CD4-positive, alpha-beta T cell treated with Interleukin-1 beta for 1 hour (primary cell): ENCODE measurements at places on chromosomes 4 and X.
A peak's percentile ranks its signal among the peaks of the same experiment; 100 is the strongest.

- DNase-seq: no peak
Measured at GRCh38 chr4:153258750-153259149, 54.5 kb downstream of the TRIM2 start.

DNA sequence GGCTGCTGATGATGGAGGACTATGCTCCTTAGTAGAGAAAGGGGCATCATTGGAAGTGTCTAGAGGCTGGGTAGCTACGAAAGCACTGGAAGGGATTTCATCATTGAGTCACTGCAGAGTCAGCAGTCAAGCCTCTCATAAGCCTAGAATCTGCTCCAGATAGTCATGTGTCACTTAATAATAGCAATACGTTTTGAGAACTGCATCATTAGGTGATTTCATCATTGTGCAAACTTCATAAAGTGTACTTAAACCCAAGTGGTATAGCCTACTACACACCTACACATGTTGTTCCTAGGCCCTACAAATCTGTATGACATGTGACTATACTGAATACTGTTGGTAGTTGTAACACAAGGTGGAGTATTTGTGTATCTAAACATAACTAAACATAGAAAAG, 165.6 kb downstream of the PTTG2 start:
- no peak for DNase-seq

GRCh38 chr4:13544606-13545393, 492 bp upstream of the NKX3-2 start:
- DNase-seq: no peak

DNA sequence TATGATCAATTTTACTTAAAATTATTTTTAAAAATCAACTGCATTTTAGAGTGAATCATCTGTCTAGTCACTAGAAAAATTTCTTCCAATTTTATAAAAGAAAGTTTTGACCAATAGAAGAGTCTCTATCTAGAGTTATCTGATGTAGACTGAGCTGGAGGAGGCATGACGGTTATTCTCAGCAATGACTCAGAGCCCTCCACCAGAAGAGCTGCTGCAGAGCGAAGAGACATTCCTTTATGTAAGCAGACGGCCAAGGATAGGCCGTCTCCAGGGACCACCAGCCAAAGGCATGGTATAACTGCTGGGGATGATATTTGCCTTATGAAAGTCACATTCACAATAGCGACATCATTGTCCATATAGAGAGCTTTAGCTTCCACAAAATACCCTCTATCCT, 23.0 kb downstream of the LDB2 start:
- no peak for DNase-seq

- DNase-seq: no peak
Measured at GRCh38 chrX:101347859-101348451, 587 bp downstream of the TIMM8A start.

DNA sequence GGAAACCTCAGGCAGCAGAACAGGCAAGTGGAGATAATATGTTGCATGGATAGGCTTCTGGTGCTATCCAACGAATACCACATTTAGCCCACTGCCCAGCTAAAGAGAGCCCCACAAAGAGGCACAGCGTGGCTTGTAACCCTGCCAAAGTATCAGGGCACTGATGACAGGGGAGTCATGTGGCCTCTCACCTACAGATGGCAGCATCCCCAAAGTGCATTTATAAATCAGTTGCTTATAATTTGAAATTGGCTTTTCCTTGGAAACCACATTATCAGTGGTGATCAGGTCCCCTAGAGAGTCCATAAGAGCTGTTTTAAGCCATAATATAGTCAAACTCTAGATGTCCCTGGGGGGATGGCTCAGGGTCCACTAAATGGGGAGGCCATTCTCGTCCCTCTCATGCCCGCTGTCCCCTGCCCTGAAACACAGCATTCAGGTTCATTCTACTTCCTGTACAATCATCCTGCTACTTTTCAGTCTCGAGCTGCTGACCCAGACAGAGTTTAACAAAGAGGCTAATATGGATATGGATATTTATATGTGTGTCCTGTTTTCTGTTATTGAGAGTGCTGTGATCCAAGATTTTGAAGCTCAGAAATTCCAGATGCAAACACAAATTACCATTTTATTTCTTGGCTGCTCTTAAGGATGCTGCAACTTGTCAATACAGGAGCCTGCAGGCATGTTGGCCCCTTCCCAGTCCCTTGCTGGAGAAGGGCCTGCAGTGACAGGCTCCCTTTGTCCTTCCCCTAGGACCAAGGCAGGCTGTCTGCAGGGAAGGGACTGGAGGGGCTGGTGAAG, 28.5 kb downstream of the SRPX start:
- no peak for DNase-seq

DNA sequence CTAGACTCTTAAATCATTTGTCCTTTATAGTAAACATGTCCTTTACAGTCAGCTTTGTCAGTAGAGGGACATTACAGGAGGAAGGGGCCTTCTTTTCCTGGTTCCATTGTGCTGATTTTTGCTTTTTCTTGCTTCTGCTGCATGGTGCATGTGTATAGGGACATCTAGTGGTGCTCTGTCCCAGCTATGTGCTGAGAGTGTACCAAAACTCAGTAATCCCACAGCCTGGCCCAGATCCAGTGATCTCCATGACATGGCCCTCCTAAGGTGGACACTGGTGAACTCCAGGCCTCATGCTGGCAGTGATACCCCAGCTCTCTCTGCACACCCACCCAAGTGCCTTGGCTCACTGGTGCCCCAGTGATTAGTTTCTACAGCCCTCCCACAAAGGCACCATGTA, 45.2 kb downstream of the MAGEB17 start:
- no peak for DNase-seq

GRCh38 chr4:17188547-17189400, 290.3 kb upstream of the LDB2 start:
- DNase-seq: no peak

DNA sequence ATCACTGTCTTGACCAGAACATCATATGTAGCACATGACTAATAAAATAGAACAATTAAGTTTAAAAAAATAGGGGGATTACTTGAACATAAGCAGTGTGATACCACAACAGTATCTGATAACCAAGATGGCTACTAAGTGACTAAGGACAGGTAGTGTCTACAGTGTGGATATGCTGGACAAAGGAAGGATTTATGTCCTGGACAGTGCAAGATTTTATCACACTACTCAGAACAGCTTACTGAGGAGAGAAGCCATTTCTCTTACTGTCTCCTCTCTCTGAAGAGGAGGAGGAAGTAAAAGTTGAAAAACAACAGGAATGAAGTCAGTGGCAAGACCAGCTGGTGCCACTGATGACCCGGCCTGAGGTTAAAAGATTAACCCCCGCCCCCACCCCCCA, 4.0 kb upstream of the SLC10A7 start:
- no peak for DNase-seq

DNA sequence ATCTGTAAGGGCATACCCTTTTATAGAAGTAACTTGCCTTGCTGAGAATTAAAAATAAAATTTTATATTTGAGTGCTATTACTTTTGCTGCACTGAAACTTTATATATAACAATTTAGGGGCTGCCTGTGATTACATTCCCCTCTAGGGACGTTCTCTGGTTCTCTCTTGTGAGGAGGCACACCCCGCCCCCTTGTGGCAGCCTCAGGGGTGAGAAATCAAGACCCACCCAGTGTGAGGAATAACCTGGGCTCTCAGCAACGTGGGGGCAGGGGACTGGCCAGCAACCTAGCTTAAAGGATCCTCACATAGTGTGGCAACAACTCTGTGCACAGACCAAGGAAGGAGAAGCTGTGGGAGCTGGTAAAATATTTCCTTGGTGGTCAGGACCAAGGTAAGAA, 43.7 kb downstream of the MAGEA9 start:
- peak; percentile 45 for DNase-seq

DNA sequence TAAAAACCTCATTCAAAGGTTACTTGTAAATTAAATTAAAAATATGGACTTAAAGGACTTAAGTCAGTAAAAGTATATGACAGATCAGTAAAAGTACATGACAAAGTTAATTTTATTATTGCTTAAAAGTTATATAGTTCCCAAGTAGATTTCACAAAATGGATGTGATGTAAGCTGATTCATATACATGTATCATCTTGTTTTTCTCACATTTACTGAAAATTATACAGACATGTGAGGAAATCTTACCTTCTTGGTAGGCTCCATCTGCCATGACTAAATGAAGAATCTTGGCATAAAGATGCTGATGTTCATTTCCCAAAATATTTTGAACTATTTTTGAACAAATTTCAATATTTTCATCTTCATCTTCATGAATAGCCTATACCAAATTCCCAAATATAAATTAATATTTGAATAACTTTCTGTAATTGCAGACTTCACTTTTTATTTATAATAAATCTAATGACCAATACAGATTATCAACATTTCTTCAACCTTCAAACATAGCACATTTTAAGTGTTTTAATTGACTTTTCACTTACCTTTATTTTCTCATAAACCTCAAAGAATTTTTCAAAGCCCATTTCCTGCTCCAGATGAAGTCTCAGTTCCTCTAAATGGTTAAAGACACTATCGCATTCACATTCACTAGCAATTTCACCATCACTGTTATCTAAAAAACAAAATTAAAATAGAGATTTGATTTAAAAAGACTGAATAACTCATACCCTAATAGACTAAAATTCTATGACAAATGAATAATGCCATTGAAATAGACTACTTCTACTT, 129.4 kb upstream of the SH3RF1 start:
- DNase-seq: no peak

- DNase-seq: peak; percentile 37
Measured at GRCh38 chr4:25913056-25913850, 767 bp upstream of the SMIM20 start.

GRCh38 chr4:143351149-143351691, 14.5 kb downstream of the GAB1 start:
- DNase-seq: no peak

DNA sequence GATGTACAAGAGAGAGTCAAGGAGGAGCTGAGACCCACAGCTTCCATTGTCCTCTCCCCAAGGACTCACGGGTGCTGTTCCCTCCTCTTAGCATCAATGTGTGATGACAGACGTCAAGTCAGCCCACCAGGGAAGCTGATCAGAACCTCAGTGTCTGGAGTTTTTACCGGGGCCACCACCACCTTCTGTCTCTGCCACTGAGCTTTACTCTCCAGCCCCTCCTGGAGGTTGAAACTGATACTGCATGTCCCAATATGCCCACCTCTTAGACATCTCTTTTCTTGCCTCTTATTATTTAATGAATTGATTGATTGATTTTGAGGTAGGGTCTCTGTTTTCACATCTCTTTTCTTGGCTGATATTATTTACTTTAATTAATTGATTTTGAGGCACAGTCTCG, 10.3 kb upstream of the AKAP17A start:
- DNase-seq: peak; percentile 80

GRCh38 chr4:107094976-107095375, 58.9 kb upstream of the DKK2 start:
- no peak for DNase-seq

DNA sequence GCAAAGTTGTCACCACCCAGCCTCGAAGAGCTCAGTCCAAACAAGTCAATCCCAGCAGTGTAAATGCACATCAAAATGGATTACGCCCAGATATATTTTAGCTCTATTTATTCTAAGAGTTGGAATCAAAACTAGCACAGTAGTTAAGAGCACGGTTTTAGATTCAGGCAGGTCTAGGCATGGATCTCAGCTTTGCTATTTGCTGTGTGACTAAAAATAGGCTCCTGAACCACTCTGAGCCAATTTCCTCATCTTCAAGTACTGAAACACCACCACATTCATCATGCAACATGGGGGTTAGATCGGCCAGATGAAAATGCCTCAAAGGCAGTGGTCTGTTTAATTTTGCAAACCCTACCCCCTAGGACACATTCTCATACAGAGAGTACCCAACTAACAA, 55.9 kb upstream of the FGFBP2 start:
- DNase-seq: no peak

- DNase-seq: no peak
Measured at GRCh38 chr4:99435154-99435553, at the start of gene ADH7. Gene ADH7 (minus strand): TSS chr4:99435342. CDS start chr4:99435233, 109 bp downstream.

- DNase-seq: no peak
Measured at GRCh38 chr4:23737571-23737970, 152.3 kb downstream of the PPARGC1A start.

GRCh38 chrX:119008110-119008744, 33.8 kb downstream of the LONRF3 start:
- peak; percentile 19 for DNase-seq

- no peak for DNase-seq
Measured at GRCh38 chrX:23840674-23841073, 57.7 kb downstream of the SAT1 start.

DNA sequence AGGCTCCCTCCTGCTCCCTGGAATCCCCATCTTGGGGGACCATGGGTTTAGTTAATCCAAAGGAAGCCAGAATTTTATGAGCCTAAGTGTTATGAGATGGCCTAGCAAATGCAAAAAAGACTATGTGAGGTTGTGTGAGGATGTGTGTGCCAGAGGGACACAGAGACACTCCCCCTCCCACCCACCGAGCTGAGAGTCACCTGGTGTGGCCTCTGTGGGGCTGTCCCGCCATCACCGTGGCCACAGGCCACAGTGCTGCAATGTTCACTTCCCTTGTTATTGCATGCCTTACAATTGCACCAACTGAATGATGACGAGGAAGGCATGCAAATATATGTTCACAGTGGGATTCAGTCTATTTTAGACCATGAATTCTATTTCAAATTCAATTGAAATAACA, 601 bp upstream of the FGFBP2 start:
- DNase-seq: peak; percentile 44

- DNase-seq: peak; percentile 23
Measured at GRCh38 chr4:87848622-87849351, 16.0 kb downstream of the MEPE start.

DNA sequence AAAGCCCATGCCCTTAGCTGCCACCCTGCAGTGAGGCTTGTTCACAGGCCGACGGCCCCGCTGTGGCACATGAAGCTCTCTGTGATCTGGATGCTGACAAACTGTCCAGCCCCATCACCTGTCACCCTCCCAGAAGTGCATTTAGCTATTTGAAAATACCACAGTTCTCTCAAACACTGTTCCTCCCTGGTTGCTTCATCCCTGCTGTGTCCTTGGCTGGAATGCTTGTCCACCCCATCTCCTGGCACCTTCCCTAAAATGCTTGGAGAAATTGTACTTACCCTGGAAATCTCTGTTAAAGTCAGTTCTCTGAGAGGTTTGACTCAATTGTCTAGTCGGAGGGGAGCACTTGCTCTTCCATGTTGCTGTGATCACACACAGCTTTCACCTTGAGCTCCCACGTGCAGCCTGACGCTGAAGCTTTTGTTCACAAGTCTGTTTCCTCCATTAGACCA, 10.1 kb downstream of the SYNPO2 start:
- DNase-seq: no peak

DNA sequence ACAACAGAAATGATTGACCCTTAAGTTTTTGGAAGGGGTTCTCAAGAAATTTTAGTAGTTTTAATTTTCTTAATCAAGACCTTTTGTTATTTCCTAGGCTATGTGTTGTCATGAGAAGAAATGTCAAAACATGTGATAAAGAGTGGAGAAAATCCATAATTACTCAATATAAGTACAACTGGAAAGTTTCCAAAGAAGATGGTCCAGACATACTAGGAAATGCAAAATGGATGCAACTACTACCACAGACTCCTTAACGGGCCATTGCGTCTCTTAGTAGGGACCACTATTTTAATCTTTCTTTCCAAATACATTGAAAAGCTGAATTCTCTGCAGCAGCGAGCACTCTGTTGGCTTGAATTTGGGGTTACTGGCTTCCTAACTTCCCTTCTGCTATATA, 148.8 kb downstream of the NWD2 start:
- DNase-seq: no peak
